ENCODE measurements at places on chromosomes 4 and X. TPM values are rescaled to one million over a fixed set of nuclear protein-coding genes. Genes with fewer than 3 reads are reported as not detected.
A peak's percentile ranks its signal among the peaks of the same experiment; 100 is the strongest.

Gene IL15
- 2.1 TPM for total RNA-seq

Gene ZNF732
- total RNA-seq: not detected

Gene SSX5
- not detected for total RNA-seq

Gene GUCY1A1
- total RNA-seq: 0.28 TPM

Gene AREG
- 4.8 TPM for total RNA-seq

Gene AFF2
- total RNA-seq: 1.4 TPM

GRCh38 chr4:78510681-78511080 lies 40.9 kb upstream of the ANXA3 start:
- H3K27ac ChIP-seq: no peak overlapping the region
- peaks cover 4% of the 10 kb centered on the region for H3K27me3 ChIP-seq
- H3K4me3 ChIP-seq: no peak overlapping the region

DNA sequence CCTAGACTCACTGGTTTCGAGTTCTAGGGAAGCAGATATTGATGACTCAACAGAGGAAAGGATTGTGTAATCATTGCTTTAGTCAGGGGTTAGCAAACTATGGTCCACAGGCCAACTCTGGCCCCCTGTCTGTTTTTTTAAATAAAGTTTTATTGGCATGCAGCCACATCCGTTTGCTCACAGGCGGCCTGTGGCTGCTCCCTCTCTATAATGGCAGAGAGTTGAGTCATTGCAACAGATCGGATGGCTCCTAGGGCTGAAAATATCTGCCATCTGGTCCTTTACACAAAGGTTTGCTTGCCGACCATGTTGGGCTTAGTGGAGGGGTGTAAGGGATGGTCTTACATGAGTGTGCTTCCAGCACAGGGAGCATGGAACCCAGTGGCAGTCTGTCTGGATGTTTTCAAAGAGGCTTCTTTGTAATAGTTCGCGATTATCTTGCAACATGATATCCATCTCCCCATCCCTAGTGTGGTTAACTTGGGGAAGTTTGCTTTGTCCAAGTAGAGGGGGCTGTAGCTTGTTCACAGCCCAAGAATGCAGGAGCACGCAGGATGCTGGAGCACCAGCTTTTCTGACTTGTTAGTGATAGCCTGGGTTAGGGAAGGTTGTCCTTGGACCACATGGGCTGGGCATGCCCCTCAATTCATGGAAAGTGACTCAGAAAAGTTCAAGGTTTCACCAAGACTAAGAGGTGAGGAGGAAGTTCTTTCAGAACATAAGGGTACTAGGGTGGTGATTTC lies 59.3 kb upstream of the CLDN34 start:
- peaks cover 38% of the 10 kb centered on the region for H3K27me3 ChIP-seq
- no peak overlapping the region for H3K27ac ChIP-seq
- H3K4me1 ChIP-seq: peaks cover 11% of the 10 kb centered on the region

DNA sequence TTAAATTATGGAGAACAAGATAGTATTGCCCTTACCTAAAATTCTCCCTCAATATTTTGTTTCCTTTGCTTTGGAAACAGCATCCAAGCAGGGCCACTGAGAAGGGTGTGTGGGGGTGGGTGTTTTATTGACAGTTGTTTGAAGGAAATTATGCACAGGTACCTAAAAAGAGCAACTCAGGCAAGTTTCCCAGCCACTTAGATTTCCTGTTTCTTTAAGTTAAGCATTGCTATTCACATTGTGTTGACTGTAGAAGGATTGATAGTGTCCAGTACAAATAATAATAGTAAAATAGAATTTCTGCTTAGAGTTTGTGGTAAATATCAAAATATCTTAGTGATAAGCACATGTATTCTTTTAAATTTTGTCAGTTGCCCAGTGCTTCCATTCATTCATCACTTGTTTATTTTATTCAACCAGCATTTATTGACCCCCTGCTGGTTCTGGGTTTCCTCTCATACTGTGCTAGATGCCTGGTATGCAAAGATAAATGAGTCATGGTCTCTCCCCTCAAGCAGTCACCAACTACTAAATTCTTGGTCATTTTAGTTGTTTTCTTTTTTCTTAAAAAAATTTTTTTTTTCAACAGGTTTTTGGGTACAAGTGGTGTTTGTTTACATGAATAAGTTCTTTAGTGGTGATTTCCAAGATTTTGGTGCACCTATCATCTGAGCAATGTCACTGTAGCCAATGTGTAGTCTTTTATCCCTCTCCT lies 50.0 kb downstream of the GALNT7 start:
- no peaks in the 10 kb centered on the region for H3K27me3 ChIP-seq
- H3K4me1 ChIP-seq: peaks cover 27% of the 10 kb centered on the region
- no peak for DNase-seq
- H3K36me3 ChIP-seq: no peaks in the 10 kb centered on the region
- H3K27ac ChIP-seq: no peak overlapping the region

DNA sequence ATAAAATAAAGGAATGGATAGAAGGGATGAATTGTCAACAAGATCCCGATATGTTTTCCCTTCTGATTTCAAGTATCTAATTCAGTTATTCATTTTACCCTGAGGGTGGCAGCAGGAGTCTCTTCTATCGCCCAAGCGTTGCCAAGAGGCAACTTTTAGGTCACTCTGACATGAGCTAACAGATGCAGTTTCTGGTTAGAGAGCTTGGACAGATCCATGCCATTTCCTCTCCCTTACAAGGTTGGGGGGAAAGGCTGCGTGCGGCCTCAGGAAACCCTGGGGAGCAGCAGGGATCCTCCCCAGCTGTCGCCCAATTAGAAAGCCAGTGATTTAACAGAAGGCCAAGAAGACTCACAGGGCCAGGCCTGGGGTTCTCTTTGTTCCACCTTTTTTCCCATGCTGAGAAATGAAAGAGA lies 35.3 kb upstream of the WAS start:
- DNase-seq: peak; percentile 21
- H3K36me3 ChIP-seq: no peaks in the 10 kb centered on the region
- H3K4me1 ChIP-seq: peaks cover 4% of the 10 kb centered on the region
- H3K4me3 ChIP-seq: no peak overlapping the region
- H3K27me3 ChIP-seq: no peaks in the 10 kb centered on the region

DNA sequence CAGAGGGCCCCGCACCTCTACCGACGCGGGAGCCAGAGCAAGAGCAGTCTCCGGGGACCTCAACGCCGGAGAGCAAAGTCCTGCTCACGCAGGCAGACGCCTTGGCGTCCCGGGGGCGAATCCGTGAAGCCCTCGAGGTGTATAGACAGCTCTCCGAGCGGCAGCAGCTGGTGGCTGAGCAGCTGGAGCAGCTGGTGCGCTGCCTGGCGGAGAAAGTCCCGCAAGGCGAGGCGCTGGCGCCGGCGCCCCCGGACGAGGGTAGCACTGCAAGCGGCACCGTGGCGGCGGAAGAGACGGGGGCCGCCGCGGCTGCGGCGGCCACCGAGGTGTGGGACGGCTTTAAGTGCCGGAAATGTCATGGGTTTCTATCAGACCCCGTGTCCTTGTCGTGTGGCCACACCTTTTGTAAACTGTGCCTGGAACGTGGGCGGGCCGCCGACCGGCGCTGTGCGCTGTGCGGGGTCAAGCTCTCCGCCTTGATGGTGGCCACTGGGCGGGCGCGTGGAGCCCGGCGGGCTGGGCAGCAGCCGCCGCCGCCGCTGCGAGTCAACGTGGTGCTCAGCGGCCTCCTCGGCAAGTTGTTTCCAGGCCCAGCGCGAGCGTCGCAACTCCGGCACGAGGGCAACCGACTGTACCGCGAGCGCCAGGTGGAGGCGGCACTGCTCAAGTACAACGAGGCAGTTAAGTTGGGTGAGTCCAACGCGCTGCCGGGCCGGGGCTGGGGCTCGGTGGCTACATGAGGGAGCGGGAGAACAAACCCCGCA lies 672 bp downstream of the LONRF3 start:
- peak overlapping the region; percentile 91 for H3K4me3 ChIP-seq
- peaks cover 60% of the 10 kb centered on the region for H3K27me3 ChIP-seq
- DNase-seq: peak; percentile 52
- peak overlapping the region; percentile 86 for H3K27ac ChIP-seq

DNA sequence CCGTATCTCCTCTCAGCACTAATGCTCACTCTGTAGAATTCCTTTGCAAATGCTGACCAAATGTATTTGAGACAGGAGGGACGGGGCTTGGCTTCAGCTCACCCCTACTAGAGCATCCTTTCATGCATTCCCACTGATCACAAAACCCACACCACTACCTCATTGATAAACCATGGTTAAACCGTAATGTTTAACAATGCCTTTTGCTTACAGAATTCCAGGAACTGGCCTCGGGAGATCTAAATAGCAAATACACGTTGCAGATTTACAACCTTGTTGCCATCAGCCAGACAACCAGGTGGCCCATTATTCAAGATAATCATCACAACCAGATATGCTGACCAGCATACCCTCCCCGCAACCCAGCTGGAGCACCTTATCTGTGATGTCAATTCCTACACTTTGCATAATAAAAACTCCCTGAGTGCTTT lies 391.9 kb downstream of the KCTD8 start:
- no peak for DNase-seq
- H3K27ac ChIP-seq: no peak overlapping the region
- H3K4me1 ChIP-seq: no peaks in the 10 kb centered on the region
- no peak overlapping the region for H3K4me3 ChIP-seq
- H3K27me3 ChIP-seq: no peaks in the 10 kb centered on the region

DNA sequence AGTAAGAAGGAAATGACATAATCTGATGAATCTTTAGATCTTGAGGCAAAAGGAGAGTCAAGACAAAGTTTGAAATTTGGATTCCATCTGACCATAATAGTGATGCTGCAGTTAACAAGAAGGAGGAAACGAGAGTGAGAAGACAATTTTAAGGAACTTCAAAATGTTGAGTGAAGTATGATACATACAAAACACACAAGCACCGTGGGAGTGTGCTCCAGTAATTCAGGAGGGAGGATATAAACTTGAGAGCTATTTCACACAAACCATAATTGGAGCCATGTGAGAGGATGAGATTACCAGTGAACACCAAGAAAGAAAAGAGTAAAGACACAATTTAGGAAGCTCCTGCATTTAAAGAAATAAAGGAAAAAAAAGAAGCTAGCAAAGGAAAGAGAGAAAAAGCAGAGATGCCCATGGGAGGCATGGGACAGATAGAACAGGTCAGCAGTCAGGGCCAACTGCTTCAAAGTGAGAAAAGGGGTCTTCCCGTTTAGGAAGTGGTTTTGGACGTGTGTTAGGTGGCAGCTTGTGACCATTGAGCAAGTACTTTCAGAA lies 150.7 kb upstream of the SLC7A11 start:
- H3K4me1 ChIP-seq: no peaks in the 10 kb centered on the region
- no peak overlapping the region for H3K27ac ChIP-seq
- no peaks in the 10 kb centered on the region for H3K27me3 ChIP-seq
- no peak overlapping the region for H3K4me3 ChIP-seq
- DNase-seq: no peak

- no peaks in the 10 kb centered on the region for H3K36me3 ChIP-seq
- H3K27me3 ChIP-seq: no peaks in the 10 kb centered on the region
- no peak for DNase-seq
- H3K4me3 ChIP-seq: no peak overlapping the region
- no peaks in the 10 kb centered on the region for H3K4me1 ChIP-seq
These were observed 347.8 kb downstream of the GBA3 start for GRCh38 chr4:23040539-23040938.

- H3K36me3 ChIP-seq: peaks cover 33% of the 10 kb centered on the region
- H3K27ac ChIP-seq: peak overlapping the region; percentile 99
- DNase-seq: peak; percentile 65
- H3K4me3 ChIP-seq: peak overlapping the region; percentile 95
These were observed 3.5 kb downstream of the TMSB4X start for GRCh38 chrX:12978205-12979025.
